ENCODE measurements at places on chromosomes 1 and 21.
A peak's percentile ranks its signal among the peaks of the same experiment; 100 is the strongest.

GRCh38 chr1:96338622-96339021 lies 383.0 kb upstream of the PTBP2 start:
- DNase-seq = no peak

GRCh38 chr1:53894644-53895043 lies 657 bp downstream of the DIO1 start:
- DNase-seq = no peak

DNA sequence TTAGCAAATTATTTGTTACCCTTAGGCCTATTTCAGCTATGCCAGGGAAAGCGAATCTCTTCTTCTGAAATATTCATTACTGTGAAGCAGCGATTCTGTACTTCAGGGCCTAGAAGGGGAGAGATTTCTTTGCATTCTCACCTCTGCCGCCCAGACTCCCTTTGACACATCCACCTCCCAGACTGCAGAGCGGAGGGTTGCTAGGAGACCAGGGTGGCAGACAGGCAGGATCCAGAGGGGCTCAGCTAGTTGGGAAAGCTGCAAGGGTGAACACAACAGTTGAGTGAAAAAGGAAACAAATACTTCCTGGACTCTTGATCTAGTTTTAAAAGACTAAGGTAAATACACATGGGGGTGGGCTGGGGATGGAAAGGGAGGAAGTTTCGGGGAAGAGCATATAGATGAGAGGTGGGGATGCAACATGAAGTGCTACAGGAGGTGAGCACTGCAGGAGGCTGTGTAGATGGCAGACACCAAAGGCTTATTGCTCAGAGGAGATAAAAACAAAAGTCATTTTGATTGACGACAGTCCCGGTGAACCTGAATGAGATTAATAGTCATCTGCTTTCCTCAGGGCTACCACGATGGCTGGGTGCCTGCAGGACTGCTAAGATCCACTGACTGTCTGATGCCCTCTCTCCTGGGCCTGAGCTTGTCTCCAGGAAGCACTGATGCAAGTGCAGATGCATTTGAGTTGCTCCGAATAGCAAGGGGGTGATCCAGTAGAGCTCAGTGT lies 26.4 kb upstream of the RAB3GAP2 start:
- DNase-seq = no peak

DNA sequence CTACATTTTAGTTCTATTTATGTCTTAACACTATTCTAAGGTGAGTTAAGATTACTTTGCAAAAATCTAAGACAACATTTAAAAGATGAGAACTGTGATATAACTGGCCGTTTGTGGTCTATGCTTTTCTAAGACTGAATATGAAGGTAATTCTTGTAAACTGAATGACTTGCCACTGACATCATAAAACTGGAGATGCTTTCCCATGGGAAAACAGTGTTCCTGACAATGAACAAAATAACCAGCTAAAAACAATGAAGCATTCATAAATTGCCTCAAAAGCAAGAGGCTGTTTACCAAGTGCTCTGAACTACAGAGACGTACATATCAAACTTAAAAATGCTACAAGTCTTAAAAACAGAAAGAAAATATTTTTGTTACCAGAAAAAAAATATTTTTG lies 54.7 kb downstream of the APP start:
- DNase-seq = no peak

- DNase-seq = peak; percentile 57
These were observed 97.8 kb downstream of the MRPL37 start for GRCh38 chr1:54297596-54298283.

DNA sequence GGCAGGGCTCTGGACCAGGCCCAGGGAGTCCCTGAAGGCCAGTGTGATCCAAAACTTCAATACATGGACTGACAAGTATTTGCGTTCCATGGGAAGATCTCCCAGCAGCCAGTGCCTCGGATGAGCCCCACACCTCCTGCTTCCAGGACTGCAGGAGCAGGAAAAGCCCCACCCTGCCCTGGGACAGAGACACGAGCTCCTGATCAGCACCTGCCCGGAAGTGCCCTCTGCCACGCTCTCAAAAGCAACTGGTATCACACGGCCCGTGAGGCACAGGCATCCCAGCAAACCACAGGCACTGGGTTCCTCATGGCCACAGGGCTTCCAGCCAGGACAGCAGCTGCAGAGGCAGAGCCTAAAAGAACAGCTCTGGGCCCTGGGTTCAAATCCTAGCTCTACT lies 48.6 kb downstream of the ACOT7 start:
- no peak for DNase-seq

- DNase-seq = no peak
These were observed 18.5 kb downstream of the TP53BP2 start for GRCh38 chr1:223827193-223827663.

- no peak for DNase-seq
These were observed at the start of gene ANGPTL3 for GRCh38 chr1:62597281-62597680. TSS of gene ANGPTL3 (plus strand) at chr1:62597520. CDS start at chr1:62597567, 47 bp downstream.

DNA sequence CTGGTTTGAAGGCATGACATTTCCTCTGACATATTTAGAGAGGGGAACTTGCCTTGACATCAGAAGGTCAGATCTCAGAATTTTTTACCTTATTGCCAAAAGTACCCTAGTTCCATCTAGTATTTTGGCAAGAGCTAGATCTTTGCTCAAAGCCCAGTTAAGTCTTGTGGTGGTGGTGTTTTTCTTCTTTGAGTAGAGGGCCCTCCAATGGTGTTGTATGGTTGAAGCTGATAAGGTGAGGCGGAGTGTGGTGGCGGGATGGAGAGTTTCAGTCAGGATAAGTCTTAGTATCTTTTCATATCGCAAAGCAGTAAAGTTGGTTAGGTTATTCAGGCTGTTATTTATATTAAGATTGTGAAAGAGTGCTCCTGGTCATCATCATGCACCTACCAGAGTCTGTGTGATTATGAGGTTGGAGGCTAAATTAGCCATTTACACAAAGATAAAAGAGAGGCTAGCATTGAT lies 20.1 kb upstream of the MACF1 start:
- no peak for DNase-seq

- DNase-seq = peak; percentile 18
These were observed 683 bp downstream of the PPOX start for GRCh38 chr1:161166669-161167548.

- no peak for DNase-seq
These were observed 133.6 kb downstream of the TLR5 start for GRCh38 chr1:223009406-223009805.

DNA sequence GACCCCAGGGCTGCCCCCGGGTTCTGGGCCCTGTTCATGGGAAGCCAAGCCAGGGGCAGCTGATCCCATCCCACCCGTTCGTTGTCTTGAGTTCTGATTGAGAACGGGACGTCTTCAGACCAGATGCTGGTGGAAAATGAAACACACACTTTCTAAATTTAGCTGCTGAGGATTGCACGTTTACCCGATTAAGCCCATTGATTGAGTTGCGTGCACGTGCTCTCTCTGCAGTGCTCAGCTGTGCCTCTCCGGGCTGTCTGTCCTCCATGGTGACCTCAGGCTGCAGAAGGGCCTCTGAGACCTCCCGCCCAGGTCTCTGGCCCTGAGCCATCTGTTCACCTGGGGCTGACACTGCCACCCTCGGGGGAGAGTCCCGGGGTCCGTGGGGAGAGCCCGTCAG lies 27.0 kb upstream of the PEX10 start:
- DNase-seq = no peak

DNA sequence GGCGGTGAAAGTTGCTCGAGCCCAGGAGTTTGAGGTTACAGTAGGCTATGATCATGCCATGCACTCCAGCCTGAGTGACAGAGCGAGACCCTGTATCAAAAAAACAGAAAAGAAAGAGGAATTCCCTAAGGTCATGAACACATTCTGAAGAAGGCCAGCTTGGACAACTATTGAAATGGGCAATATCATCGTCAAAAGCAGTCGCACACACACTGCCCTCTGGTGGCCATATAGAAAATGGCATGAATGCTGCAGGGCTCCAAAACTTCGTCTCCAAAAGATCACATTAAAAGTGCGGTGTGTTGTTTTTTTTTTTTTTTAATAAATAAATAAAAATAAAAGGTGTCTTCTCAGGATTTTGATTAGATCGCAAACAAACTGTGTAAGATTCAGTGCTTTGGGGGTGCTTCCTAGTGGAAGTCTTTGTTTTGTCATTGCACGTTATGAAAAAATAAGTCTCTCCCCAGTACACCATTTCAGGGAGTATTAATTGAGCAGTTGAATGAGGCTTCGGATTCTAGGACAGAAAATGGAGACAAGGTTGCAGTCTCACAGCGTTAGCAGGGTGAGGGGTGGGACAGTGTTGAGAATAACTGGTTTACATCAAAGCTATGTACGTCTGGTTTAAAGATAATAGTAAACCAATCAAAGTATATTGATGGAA lies 87.5 kb upstream of the FMN2 start:
- no peak for DNase-seq

DNA sequence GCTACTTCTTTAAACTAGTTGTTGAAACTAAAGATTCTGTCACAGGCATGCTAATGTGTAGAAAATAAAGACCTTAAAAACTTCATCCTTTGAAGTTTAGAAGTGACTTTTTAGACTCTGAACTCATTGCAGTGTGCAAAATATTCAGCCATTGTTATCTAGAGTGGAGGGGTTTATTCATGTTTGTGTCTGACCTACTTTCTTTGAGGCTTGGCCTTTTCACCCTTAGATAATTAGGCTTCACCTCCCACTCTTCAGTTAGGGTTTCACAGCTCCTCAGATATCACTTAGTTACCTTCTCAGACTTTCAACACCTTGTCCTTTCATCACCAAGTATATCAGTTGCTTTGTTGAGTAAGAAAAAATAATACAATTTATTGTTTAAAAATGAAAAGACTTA lies 75.9 kb downstream of the IVNS1ABP start:
- no peak for DNase-seq

DNA sequence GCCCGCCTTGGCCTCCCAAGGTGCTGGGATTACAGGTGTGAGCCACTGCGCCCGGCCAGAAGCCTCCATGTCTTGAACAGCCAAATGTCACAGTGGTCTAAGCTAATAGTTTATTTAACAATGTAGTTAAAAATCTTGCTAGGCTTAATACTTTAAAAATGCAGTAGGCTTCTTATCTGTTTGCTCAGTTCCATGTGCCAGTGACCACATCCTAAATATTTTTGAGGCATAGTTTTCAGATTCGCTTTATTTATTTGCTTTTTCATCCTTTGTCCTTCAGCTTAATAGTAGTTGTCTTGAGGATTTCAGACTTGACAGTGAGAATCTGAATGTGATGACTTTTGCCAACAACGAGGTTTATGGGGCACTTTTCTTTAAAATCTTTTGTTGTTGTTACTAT lies 59.9 kb upstream of the PRRX1 start:
- no peak for DNase-seq

DNA sequence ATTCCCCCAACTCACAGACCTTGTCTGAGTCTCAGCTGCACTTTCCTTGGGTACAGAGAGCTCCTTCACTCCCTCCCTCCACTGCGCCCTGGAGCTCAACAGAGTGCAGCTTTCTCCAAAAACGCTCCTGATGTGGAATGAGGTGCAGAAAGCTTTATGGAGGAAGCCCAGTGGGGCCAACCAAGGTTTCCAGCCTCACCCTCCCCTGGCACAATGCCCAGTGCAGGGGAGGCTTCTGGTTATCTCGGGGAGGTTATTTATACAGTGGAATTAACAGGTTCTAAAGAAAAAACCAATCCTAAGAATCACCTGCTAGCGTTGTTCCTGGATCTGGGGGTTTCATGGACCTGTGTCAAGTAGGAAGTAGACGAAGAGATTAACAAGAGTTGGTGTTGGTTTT lies at the start of gene ITLN1:
Gene ITLN1 (minus strand): TSS at position 139 of the 400 bp plus-strand sequence. CDS start 303 bp downstream, outside the sequence.
- no peak for DNase-seq

GRCh38 chr1:158026651-158027050 lies 33.2 kb downstream of the KIRREL1 start:
- DNase-seq = no peak

GRCh38 chr21:27154451-27155129 lies 187.7 kb upstream of the ADAMTS5 start:
- DNase-seq = no peak

DNA sequence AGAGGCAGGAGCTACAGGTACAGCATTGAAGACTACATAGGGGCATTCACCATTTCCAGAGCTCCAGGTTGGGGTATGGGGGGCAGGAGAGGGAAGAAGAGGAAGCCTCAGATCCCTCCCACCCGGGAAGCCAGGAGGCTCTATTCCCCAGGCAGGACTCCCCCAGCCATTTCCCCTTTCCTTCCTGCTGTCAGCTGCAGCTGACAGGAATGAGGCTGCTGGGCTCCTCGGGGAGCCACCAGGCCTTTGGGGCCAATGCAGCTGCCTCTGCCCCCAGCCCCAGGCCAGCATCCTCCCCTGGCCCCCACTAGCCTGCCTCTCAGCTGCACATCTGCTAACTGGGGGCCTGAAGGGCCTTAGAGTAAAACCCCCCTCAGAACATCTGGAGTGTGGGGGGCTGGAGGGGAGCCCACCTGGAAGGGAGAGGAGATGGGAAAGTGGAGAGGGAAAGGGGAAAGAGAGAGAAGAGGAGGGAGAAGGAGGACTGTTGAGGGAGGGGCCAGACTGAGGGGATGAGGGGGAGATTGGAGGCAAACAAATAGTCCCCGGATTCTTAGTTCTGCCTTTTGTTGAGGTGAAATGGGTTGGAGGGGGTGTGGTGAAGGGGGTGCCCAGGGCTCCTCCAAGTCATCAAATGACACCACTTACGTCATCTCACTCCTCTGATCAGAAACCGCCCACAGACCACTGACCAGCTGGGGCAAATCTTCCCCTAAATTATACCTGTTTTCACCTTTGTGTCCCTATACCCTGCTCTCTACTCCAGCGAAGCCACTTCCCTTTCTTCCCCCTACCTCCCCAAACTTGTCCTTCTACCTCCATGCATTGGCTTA lies 58.0 kb downstream of the LGR6 start:
- DNase-seq = no peak

GRCh38 chr1:8723010-8723409 lies 94.4 kb downstream of the RERE start:
- DNase-seq = no peak

DNA sequence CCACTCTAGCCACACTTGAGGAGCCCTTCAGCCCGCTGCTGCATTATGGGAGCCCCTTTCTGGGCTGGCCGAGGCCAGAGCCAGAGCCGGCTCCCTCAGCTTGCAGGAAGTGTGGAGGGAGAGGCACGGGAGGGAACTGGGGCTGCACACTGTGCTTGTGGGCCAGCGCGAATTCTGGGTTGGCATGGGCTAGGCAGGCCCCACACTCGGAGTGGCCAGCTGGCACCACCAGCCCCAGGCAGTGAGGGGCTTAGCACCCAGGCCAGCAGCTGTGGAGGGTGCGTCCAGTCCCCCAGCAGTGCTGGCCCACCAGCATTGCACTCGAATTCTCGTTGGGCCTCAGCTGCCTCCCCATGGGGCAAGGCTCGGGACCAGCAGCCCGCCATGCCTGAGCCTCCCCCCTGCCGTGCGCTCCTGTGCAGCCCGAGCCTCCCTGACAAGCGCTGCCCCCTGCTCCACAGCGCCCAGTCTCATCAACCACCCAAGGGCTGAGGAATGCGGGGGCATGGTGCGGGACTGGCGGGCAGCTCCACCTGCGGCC lies 785.9 kb upstream of the TPTE start:
- no peak for DNase-seq
